ENCODE measurements at places on chromosomes 7 and 10.

DNA sequence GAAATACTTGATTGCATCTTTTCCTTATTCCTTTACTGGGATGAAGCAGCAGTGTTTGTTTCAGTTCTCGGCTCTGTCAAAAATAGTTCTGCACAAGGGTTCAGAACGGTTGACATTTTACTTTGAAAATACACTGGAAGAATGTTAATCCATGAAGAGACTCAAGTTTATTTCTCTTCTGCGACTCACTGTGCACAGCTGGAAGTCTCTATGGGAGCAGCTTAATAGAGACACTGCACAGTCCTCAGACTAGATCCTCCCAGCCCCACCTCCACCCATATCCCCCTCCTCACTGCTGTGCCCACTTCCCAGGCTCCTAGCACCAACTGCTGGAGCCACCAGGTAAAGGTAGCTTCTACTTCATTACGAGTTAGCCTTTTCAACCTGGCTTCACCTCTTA lies 517.8 kb downstream of the GRID1 start:
- DNase-seq, result no peak

DNA sequence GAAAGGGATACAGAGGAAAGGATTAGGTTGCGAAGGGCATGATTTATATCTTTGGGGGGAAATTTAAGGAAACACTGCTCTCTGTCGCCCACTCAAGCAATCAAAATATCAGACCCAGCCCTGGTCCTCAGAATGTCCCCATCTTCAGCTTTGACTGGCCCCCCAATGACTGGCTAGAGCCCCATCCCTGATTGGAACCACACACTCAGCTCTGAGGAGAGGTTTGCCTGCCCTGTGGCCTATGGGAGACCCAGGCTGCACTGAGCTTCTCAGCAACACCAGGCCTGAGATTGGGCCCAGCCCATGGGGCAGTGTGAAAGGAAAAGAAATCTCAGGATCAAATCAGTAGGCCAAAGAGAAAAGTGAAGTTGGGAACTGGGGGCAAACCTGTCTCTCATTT lies 69.5 kb downstream of the ADCYAP1R1 start:
- DNase-seq, result no peak

DNA sequence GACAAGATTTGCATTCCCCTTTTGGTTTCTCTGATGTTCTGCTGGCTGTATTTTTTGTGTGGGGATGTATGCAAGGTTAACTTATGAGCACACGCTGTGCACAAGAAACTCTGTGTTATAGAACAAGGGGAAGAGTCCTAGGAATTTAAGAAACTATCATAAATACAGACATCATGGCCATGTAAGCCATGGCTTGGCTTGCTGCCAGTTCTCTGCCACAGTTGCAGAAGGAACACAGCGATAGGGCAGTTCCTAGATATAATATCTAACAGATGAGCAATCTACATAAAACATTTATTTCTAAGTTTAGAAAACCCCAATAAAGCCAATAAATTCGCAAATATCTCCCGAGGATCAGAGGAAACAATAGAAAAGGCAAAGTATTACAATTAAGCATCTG lies 153.3 kb downstream of the LRRTM3 start:
- no peak for DNase-seq

DNA sequence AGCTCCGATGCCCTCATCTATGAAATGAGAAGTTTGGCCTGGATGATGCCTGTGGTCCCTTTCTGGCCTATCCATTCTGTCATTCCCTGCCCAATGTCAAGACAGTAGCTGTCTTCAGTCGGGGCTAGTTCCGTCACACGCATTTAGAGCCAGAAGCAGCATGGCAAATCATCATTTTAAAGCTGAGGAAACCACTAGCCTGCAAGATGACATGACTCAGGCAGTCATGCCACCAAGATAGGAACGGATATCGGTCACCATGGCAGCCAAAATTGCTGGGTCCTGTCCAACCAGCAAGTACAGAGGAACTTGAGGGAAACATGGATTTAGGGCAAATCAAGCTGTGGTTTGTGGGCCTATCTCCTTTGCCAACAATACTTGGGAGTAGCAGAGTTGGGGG lies 64.5 kb upstream of the MRLN start:
- no peak for DNase-seq

GRCh38 chr7:75575488-75576121 lies 83.5 kb downstream of the SPDYE5 start:
- no peak for DNase-seq

GRCh38 chr7:131346885-131347592 lies 19.4 kb downstream of the MKLN1 start:
- DNase-seq, result peak; percentile 80

- DNase-seq, result no peak
Measured at GRCh38 chr7:71393661-71394060, 261.7 kb downstream of the GALNT17 start.

- peak; percentile 92 for DNase-seq
Measured at GRCh38 chr7:143284591-143285469, at the start of gene TMEM139. TSS of gene TMEM139 (plus strand) at chr7:143284958. CDS start at chr7:143285958, 1,000 bp downstream.

DNA sequence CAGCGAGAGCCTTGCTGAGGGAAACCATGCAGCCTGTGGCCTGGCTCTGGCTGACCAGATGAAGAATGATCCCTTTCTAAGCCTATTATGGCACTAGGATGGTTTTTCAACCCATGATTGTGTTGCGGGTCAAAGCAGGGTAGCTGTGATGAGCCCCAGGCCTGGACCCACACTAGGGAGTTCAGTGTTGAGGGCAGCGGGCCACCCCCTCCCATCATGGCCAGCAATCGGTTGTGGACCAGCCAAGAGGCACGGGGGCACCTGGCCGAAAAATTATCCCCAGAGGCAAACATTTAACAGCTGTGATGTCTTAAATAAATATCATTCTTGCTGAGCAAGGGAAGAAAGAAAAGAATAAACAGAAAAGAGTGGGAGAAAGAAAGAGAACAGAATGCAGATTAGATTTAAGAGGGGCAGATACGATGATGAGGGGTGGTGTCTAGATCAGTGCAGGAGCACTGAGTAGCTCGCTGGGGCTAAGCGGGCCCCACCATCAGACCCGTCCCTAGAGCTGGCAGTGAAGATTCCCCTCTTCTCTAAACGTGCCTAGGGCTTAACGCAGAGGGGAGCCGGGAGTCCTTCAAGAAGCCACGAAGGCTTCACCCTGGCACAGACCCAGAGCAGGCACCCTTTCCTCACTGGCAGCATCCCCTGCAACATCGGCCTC lies 82.7 kb downstream of the SLC37A3 start:
- DNase-seq, result no peak

GRCh38 chr10:103047381-103047780 lies 129.3 kb downstream of the CNNM2 start:
- no peak for DNase-seq

GRCh38 chr7:128164061-128164954 lies 76.8 kb upstream of the LEP start:
- DNase-seq, result peak; percentile 73

All from GM23338 (cell line).